KBM-7 (cell line): ENCODE measurements at places on chromosomes 16 and 17.

DNA sequence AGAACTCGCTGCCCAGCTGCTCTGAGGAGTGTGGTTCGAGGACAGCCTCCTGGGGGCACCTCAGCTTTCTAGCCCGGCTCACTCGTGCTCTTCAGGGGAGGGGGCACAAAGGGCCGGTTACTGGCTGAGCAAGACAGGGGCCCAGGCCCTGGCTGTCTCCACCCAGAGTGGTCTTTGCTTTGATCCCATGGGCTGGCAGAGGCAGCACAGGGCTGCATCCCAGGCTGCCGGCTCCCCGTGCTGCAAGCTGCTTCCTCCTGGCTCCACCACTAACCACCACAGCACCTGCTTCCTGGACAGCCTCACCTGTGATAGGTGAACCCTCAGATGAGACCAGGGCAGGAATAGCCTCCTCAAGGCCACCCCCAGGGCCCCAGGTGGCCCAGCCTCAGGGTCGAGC is 6.8 kb downstream of the SPPL2C start:
- no peak for DNase-seq

GRCh38 chr16:64225036-64225435 is 896.8 kb downstream of the CDH11 start:
- DNase-seq = no peak

DNA sequence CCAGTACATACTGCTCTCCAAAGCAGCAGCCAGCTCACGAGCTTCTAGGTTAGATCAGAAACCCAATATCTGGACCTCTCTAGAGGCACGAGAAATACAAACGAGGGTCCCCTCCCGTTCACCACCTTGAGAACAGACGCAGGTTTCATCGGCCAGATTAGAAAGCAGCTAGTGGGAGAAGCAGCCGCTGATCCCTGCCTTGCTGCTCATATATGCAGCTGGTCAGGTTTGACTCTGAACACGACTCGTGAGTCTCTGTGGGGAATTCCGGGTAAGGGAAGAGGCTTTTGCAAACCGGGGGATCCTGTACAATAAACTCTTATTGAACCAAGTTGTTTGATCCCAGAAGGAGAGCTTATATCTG is 1.6 kb downstream of the VAT1L start:
- DNase-seq = no peak

DNA sequence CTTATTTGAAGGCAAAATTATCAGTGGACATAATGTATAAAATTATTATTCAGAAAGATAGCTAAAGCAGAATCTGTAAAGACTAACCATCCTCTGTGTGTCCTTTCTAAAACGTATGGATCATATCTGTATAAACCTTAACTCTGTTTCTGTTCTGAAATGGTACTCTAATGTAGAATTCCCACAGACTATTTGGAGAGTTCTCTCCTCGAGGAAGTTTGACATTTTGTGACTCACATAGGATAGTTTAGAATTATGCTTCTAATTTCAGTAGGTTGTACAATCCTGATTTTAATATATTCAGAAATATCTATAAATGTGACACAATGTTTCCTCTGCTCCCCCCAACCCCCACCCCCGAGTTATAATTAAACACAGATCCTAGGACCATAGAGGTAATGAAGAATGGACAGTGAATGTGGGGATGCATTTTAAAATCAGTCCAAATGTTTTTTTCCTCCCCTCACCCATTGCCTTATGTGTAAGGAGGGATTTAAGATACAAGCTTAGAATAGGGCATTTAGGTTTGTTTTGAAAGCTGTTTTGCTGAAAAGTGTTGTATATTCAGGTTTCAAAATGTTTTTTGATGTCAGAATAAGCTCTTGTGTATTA is 66.8 kb downstream of the BCAS3 start:
- no peak for DNase-seq

GRCh38 chr17:28773736-28774135 is 29.9 kb downstream of the TRAF4 start:
- DNase-seq = no peak

DNA sequence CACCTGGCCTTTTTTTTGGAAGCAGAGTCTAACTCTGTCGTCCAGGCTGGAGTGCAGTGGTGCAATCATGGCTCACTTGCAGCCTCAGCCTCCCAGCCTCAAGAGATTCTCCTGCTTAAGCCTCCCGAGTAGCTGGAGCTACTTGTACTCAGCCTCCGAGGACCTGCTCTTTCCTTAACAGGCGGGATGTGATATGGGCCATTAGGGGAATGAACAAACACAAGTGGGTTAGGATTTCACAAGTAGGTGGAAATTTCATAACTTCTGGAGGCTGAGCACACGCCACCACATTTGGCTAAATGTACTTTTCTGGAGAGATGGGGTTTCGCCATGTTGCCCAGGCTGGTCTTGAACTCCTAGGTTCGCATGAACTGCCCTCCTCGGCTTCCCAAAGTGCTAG is 4.1 kb downstream of the PAM16 start:
- DNase-seq = no peak

DNA sequence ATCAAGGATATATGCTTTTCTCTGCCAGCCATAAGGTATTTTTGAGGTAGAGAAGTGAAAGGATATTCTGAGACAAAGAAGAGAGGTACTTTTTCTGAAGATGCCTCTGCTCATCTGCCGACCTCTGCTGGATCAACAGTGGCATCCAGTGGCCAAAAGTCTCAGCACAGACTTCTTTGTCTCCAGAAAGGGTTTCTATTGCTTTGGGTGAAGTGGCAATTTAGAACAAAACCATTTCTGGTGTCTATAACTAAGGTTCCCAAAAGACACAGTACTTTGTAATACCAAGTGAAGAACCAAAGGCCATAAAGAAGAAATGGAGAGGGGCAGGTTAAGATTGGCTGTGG is 155.2 kb upstream of the C17orf78 start:
- peak; percentile 26 for DNase-seq

GRCh38 chr16:21523411-21524067 is 75.8 kb upstream of the METTL9 start:
- DNase-seq = no peak

DNA sequence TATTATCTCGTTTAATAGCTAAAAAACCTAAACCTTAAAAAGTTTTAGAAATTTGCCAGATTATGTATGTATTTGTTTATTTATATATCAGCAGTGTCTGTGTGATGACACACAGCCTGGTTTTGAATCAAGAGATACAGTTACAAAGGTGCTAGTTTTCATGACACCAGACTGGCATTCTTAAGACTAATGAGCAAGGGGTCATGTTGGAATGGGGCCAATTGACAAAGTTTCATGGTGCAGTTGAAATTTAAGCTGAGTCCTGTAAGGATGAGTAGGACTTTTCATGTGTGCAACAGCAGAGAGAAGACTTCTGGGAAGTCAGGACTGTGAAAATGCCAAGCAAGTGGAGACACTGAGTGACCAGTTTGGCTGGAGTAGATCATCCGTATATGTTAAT is 3.2 kb upstream of the KRT10 start:
- DNase-seq = no peak

DNA sequence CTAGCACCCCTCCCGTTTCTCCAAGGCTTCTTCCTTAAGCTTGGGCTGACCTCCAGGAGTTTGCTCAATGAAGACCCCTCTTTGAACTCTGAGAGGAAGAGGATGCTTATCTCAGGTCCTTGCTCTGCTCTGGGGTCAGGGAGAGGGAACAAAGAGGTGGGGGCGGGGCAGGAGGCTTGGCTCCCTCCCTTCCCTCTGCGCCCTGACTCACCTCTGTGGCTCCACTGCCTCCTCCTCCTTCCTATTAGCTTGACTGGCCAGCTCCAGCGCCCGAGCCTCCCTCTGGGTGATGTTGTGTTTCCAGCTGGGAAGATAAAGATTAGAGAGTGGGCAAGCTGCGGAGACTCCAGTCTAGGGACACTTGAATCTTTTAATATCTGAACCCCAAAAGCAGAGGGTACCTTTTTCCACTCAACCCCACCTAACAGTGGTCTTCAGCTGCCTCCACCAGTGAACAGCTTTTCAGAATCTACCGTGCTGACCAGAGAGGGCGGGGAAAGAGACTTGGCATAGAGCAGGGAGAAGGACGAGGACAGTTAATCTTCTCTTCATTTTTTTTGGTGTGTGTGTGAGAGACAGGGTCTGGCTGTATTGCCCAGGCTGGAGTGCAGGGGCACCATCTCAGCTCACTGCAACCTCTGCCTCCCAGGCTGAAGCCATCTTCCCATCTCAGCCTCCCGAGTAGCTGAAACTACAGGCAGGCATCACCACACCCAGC is 6.7 kb downstream of the GIP start:
- no peak for DNase-seq

- peak; percentile 59 for DNase-seq
Measured at GRCh38 chr16:11634312-11634711, 33.9 kb upstream of the SNN start.

GRCh38 chr17:6981426-6981825 is 14.4 kb upstream of the ALOX12 start:
- peak; percentile 74 for DNase-seq

- DNase-seq = no peak
Measured at GRCh38 chr16:69847643-69848042, 85.5 kb downstream of the WWP2 start.

- DNase-seq = no peak
Measured at GRCh38 chr17:18917506-18918032, 34.4 kb upstream of the SLC5A10 start.

DNA sequence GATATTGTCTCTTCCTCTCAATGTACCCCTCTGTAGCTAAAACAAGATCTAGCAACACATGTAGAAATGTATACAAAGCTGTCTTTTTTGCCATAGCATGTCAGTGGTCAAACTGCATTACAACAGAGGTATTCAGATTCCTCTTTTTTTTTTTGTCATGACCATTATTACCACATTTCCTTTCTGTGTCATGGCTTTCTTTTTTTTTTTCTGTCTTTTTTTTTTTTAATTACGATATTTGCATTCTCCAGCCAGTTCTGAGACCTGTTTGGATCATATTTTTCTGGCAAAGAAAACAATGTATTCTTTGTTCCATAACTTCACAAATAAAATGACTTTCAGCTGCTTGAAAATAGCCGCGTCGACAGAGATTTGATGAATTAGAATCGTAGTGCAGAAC is 27.4 kb upstream of the CAPNS2 start:
- DNase-seq = peak; percentile 29

- DNase-seq = no peak
Measured at GRCh38 chr17:57756951-57757350, 11.9 kb upstream of the CCDC182 start.

DNA sequence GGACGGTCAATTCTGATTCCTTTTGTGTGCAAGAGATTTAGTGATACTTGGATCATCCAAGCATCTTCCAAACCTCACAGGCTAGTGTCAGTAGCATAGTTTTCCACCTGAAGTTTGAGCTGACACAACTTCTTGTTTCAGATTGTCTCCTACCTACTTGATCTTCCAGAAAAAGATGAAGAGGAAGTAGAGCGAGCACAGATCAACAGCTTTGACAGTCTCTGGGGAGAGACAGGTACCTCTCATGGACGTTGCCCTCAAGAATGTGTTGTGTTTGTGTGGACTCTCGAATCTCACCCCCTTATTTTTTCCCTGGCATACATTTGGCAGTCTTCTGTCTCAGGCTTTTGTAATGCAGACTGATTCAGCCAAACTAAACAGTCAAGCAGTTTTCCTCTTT is 47.4 kb downstream of the CYB561 start:
- no peak for DNase-seq

- DNase-seq = no peak
Measured at GRCh38 chr17:43931062-43931571, 11.2 kb downstream of the PPY start.
